ENCODE measurements at places on chromosomes 3 and 15.

DNA sequence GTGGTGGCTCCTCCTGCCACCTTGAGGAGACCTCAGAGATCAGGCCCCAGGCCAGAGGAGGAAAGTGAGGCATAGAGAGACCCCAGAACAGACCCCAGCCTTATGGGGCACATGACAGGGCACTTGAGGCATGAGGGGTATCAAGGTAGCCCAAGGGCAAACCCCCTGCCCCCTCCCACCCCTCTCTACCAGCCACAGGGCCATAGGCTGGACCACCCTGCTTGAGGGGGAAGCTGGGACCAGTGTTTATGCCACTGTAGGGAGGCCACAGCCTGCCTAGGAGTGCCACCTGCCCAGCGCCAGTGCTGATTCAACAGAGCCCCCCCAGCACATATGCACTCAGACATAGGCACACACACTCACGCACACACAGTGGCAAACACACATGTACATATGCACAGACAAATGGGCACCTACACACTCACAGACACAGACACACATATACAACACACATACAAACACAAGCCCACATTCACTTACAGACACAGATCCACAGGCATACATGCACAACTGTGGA, 10.3 kb downstream of the MYL3 start:
- no peak for DNase-seq

GRCh38 chr15:81010086-81010485, 9.4 kb downstream of the TLNRD1 start:
- DNase-seq, result no peak

- peak; percentile 42 for DNase-seq
Measured at GRCh38 chr15:58038426-58039078, 27.0 kb downstream of the ALDH1A2 start.

GRCh38 chr15:29838352-29839010, 16.2 kb upstream of the TJP1 start:
- DNase-seq, result no peak

DNA sequence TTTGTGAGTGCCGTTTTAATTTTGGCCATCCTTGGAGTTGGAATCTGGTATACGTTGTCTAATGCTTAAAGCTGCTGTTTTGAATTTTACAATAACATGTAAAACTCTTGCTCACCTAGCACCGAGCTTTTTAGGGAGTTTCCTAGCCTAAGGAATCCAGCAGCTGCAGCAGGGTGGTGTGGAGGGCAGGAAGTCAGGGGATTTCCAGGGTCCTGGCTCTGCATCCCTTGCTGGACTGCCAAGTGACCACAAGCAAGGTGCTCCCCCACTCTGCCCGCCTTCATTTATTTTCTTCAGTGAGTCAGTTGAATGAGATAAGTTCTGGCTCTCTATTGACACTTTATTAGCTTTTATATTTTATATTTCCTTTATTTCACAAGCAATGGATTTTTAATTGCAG, 113.7 kb downstream of the ATG7 start:
- no peak for DNase-seq

- no peak for DNase-seq
Measured at GRCh38 chr3:12586403-12586802, 29.5 kb downstream of the MKRN2 start.

GRCh38 chr3:32313723-32314473, 75.4 kb downstream of the CMTM8 start:
- DNase-seq, result no peak

Data from fibroblast of skin of scalp (primary cell).